Stimulated activated CD4-positive, alpha-beta T cell treated with anti-CD3 and anti-CD28 coated beads, TNF-alpha, amount 100 ng/mL, for 48 hours (primary cell): ENCODE measurements at places on chromosomes 2 and 18.

DNA sequence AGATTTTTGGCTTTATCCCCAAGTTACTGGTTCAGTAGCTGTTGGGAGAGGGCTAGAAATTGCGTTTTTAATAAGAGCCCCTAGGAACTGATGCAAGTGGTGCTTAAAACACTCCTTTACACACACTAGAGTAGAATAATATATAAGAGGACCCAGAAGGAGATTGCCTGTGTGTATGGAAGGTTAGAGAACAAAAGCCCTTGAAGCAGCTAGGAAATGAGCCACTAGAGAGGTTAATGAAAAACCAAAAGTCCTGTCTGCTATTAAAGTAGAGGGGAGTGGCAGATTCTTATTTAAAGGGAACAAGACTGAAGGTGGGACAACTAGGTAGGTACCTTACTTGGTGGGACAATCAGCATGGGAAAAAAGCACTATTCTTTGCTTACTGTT, 14.4 kb upstream of the SLC39A10 start:
- no peak for DNase-seq

- no peak for DNase-seq
Observed at GRCh38 chr2:213261715-213262114, 22.5 kb upstream of the SPAG16 start.

GRCh38 chr2:108918941-108919341, 70.1 kb downstream of the EDAR start:
- no peak for DNase-seq

- no peak for DNase-seq
Observed at GRCh38 chr2:100409975-100410647, 7.4 kb downstream of the CHST10 start.

DNA sequence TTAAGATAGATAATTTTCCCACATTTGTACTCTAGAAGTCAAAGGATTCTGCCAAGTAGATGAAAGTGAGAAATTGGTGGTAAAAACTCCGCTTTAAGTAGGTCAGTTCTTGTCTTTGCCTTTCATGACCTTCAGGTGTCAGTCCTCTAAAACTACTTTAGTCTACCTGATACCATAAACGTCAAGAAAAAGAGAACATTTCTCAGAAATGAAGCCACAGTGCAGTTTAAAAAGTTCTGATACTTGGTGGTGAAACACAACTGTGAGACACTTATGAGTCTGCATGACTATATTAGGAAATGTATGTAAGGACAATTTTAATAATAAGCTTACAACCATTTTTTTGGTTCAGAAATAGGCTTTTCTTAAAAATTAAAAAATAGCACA, 583.3 kb downstream of the SATB2 start:
- no peak for DNase-seq

DNA sequence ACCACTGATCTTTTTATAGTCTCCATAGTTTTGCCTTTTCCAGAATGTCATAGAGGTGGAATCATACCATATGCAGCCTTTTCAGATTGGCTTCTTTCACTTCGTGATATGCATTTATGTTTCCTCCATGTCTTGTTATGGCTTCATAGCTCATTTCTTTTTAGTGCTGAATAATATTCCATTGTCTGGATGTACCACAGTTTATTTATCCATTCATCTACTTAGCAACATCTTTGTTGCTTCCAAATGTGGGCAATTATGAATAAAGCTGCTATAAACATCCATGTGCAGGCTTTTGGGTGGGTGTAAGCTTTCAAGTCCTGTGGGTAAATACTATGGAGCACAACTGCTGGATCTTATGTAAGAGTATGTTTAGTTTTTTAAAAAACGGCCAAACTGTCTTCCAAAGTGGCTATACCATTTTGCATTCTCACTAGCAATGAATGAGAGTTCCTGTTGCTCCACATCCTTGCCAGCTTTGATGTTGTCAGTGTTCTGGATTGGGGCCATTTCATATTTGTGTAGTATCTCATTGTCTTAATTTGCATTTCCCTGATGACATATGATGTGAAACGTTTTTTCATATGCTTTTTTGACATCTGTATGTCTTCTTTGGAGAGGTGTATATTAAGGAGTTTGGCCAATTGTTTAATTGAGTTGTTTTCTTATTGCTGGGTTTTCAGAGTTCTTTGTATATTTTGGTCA, 20.6 kb downstream of the STPG4 start:
- no peak for DNase-seq

DNA sequence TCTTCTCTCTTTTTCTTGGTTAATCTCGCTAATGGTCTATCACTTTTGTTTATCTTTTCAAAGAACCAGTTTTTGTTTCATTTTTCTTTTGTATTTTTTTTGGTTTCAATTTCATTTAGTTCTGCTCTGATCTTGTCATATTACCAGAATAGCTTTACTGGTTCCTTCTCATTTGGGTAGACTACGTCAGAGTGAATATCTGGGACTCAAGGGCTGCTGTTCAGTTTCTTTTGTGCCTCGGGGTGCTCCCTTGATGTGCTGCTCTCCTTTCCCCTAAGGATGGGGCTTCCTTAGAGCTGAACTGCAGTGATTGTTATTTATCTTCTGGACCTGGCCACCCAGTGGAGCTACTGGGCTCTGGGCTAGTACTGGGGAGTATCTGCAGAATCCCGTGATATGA, 29.4 kb upstream of the IL1RN start:
- DNase-seq, result no peak

DNA sequence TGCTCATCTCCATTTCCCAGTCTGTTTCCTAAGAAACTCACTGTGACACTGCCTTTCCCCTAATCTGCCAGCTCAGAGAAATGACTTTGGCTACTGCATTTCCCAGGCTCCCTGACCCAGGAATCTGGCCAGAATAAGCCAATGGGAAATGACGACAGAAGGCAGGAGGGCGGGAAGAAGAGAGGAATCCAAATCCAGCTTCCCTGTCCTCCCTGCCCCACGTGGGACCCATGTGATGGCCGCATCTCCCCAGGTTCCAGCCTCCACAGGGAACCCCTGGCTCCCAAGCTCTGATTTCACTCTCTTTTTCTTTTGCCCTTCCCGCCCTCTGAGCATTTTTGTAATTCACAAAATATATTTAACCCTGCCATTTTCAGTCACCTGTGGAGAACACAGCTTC, 37.8 kb upstream of the RAB12 start:
- no peak for DNase-seq

GRCh38 chr18:56853961-56854360, 202.8 kb downstream of the WDR7 start:
- DNase-seq, result no peak

DNA sequence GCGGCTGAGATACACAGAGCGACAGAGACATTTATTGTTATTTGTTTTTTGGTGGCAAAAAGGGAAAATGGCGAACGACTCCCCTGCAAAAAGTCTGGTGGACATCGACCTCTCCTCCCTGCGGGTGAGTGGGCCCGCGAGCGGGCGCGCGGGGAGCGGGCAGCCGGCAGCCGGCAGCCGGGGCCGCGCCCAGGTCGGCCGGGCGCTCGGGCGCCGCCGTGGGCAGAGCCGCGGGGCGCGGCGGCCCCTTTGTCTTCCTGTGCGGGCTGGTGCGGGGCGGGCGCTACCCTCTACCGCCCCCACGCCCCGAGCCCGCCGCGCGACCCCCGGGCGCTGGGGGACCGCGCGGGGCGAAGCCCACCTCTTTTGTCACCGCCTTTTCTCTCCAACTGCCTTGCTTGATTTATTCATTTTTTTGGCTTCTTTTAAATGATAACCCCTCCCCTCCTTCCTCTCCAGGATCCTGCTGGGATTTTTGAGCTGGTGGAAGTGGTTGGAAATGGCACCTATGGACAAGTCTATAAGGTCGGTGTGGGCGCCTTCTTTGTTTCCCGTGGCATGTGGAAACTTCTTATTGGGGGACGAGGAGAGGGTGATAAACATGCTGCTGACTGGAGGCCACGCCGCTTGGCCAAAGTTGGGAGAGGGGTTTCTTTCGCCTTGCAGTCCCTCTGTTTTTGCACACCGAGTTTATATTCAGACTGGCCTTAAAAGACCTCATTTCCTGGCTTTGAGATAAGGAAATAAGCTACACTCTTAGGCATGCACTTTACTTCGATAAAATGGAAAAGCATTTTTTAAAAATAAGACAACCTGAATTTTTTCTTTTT, 722 bp downstream of the MAP4K4 start:
- no peak for DNase-seq

GRCh38 chr2:196967116-196967515, 40.6 kb upstream of the PGAP1 start:
- no peak for DNase-seq

GRCh38 chr18:5095239-5095638, 101.8 kb downstream of the AKAIN1 start:
- DNase-seq, result no peak
